ENCODE measurements at places on chromosomes 6 and 20. TPM values are rescaled to one million over a fixed set of nuclear protein-coding genes. Genes with fewer than 3 reads are reported as not detected.

SEMG2 gene
- not detected for total RNA-seq

SLC26A8 gene
- total RNA-seq, result not detected

OR2B6 gene
- total RNA-seq, result 1.7 TPM

EPPIN gene
- total RNA-seq, result not detected

C6orf141 gene
- total RNA-seq, result not detected

ZNF184 gene
- total RNA-seq, result 7.7 TPM

HSPA1A gene
- 26.5 TPM for total RNA-seq

FBXO30 gene
- total RNA-seq, result 7.2 TPM

OTOR gene
- not detected for total RNA-seq

LRRC73 gene
- total RNA-seq, result 0.13 TPM

ABT1 gene
- total RNA-seq, result 27.5 TPM

HDAC2 gene
- total RNA-seq, result 104 TPM

TPBG gene
- total RNA-seq, result 0.48 TPM

ZNF165 gene
- 2.5 TPM for total RNA-seq

LPIN3 gene
- total RNA-seq, result 0.51 TPM

PXDC1 gene
- 0.72 TPM for total RNA-seq

SNAI1 gene
- 0.43 TPM for total RNA-seq

PRR18 gene
- total RNA-seq, result 8.8 TPM

CST2 gene
- total RNA-seq, result not detected

CYB5R4 gene
- total RNA-seq, result 36.9 TPM

IP6K3 gene
- not detected for total RNA-seq

MRAP2 gene
- total RNA-seq, result not detected

HDGFL1 gene
- 1.1 TPM for total RNA-seq

SAMHD1 gene
- total RNA-seq, result 37.7 TPM

CGA gene
- not detected for total RNA-seq

HLA-DQA2 gene
- total RNA-seq, result 24.2 TPM

PPP1R14C gene
- not detected for total RNA-seq

SMLR1 gene
- 0.08 TPM for total RNA-seq

SMOC2 gene
- total RNA-seq, result 0.10 TPM

OR12D3 gene
- total RNA-seq, result not detected

ZNF391 gene
- total RNA-seq, result 1.0 TPM

DLL1 gene
- total RNA-seq, result 0.88 TPM

GJA10 gene
- not detected for total RNA-seq

KCNK15 gene
- total RNA-seq, result not detected

LY6G5C gene
- total RNA-seq, result 1.7 TPM

SLC35D3 gene
- total RNA-seq, result not detected

FRMD1 gene
- total RNA-seq, result not detected

PKHD1 gene
- 0.05 TPM for total RNA-seq

CASS4 gene
- 0.21 TPM for total RNA-seq

PRDM13 gene
- not detected for total RNA-seq

CALHM4 gene
- total RNA-seq, result not detected

ZBTB46 gene
- total RNA-seq, result 0.92 TPM

OR2H2 gene
- not detected for total RNA-seq

LAMP5 gene
- 0.54 TPM for total RNA-seq

SNHG17 gene
- total RNA-seq, result 50.3 TPM

VGLL2 gene
- total RNA-seq, result not detected

Measured in GM12878 (cell line).